ENCODE measurements at places on chromosomes 7 and 10.

GRCh38 chr7:55026086-55026790, 7.4 kb downstream of the EGFR start:
- DNase-seq: no peak

DNA sequence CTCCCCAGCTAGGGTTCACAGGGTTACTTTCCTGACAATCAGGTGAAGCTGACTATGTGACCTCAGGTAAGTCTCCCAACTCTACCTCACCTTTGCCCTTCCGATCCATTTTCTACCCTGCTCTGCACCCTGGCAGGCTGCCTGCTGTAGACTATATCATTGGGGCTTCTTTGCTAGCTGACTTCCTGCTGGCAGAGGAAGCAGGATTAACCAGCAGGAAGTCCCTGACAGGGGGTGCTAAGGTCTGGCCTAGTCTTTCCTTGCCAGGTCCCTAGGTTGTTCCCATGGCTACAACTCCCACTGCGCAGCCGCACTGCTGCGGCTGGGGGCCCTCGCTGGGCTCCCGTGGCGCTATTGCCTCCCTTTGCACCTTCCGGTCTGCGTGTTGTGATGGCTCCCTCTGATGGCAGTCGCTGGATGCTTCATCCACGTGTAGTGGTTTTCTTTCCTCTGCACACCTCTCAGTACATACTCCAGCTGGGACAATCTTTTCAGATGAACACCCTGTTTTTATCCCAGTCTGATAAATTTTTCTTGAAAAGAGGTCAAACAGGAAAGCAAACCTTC, 365.9 kb downstream of the REEP3 start:
- DNase-seq: no peak

- DNase-seq: no peak
These were observed 263.8 kb downstream of the ARHGAP12 start for GRCh38 chr10:31664803-31665202.

DNA sequence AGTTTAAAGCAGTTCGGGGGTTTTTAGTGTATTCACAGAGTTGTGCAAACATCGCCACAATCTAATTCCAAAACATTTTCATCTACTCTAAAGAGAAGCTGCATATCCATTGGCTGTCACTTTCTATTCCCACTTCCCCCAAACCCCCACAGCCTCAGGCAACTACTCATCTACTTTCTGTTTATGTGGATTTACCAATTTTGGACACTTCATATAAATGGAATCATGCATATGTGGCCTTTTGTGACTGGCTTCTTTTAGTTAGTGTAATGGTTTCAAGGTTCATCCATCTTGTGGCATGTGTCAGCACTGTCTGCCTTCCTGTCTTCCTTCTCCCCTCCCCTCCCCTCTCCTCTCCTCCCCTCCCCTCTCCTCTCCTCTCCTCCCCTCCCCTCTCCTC, 78.5 kb upstream of the FZD1 start:
- DNase-seq: no peak

DNA sequence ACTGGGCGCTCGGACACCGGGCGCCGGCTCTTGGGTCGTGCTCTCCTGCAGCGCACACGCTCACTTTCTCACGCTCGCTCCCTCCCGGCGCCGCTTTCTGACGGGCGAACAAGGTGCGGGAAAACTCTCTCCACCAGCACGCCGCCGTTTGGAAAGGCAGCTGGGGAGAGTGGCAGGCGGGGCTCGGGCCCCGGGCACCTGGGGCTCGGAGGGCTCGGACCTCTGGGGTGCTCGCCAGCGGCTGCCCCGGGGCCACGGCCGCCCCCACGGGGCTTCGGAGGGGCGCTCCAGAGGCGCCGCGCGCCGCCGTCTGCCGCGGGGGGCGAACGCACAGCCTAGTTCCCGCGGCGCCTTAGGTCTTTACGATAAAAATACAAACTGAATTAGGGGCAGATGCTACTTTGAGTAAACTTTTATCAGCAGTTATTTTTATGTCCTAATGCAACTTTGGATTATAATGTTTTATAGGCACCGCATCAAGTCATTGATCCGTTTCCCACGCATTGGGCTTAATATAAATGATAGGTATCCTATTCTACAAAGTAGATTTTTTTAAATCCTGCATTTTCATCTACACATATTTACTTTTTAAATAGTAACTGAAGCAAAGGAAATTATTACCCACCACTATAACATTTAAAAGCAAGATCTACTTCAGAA, 535 bp upstream of the EPC1 start:
- no peak for DNase-seq

DNA sequence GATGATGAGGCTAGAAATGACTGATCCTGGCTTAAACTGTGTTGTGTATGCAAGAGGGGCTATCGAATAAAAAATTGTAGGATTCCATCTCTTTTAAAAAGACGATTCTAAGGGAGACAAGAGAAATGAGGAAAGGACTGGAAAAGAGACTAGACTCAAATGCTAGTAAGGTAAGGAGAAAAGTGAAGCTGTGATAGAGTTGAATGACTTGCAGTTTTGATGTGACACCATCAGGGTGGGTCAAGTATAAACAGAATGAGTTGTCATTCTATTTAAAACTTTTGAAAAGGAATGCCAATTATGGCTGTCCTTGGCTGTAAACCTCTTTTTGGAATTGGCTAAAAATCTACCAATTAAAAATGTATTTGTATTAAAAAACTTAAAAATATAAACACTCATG, 184.5 kb upstream of the PHF14 start:
- DNase-seq: no peak

DNA sequence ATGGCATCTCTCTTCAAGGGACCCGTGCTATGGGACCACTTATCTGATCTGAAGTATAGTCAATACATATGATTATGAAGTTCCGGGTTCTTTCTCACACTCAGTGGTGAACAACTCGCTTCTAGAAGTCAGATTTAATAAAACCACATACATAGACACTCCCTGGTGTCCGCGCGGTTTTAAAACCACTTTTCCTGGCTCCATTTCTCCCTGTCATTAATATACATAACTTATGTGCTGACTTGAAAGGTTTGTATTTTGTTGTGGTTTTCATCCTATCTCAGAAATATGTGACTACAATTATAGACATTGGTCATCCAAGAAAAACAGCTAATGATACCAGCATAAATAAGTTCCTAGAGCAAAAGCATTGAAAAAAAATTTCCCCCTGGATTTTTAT, 34.0 kb downstream of the SVIL start:
- DNase-seq: no peak

DNA sequence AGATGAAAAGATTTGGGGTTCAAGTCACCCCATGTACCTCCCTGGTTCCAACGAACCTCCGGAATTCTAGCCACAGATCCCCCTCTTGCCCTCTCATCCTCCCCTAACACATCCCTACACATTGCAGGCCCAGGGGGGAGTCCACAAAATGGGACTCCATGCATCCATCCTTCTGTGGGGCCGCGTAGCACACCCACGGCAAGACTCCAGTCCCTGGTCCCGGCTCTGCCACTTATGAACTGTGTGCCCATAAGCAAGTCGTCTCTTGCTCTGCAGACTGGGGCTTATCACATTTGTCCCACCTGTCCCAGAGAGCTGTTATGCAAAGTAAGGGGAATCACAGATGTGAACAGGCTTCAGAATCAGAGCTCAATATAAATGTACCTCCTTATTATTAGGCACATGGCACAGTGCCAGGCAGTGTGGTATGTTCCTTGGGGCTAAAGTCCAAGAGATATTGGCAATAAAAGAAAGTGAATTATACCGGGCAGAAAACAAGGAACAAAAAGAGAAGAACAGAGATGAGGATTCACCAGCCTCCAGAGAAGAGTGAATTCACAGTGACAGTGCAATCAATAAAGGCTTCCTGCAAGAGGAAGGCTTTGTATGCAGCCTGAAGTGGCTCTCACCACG, 73.9 kb downstream of the KCNMA1 start:
- no peak for DNase-seq

- no peak for DNase-seq
These were observed 291.0 kb upstream of the C7orf33 start for GRCh38 chr7:148299350-148300276.

GRCh38 chr7:28570113-28570969, 158.0 kb downstream of the CREB5 start:
- no peak for DNase-seq

- DNase-seq: no peak
These were observed 290.3 kb upstream of the VWC2 start for GRCh38 chr7:49483142-49483541.

DNA sequence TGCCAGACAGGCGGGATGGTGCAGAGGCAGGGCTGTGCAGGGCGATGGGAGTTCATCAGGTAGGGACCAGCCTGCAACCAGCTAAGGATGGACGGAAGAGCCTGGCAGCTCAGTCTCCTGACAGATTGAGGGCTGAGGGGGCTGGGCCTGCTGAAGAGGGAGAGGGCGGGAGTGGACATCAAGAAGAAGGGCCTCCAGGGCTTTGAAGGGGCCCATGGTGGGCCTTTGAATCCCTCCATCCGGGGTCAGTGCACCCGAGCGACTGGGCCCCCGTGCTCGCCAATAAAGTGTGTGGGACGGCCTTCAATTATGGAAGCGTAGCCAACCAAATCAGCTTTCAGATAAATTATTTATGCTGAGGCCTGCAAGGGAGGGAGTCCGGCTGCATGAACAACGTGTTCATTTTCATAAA, 431.2 kb downstream of the RPS24 start:
- DNase-seq: no peak

GRCh38 chr10:118112543-118113125, 65.9 kb upstream of the RAB11FIP2 start:
- DNase-seq: no peak

DNA sequence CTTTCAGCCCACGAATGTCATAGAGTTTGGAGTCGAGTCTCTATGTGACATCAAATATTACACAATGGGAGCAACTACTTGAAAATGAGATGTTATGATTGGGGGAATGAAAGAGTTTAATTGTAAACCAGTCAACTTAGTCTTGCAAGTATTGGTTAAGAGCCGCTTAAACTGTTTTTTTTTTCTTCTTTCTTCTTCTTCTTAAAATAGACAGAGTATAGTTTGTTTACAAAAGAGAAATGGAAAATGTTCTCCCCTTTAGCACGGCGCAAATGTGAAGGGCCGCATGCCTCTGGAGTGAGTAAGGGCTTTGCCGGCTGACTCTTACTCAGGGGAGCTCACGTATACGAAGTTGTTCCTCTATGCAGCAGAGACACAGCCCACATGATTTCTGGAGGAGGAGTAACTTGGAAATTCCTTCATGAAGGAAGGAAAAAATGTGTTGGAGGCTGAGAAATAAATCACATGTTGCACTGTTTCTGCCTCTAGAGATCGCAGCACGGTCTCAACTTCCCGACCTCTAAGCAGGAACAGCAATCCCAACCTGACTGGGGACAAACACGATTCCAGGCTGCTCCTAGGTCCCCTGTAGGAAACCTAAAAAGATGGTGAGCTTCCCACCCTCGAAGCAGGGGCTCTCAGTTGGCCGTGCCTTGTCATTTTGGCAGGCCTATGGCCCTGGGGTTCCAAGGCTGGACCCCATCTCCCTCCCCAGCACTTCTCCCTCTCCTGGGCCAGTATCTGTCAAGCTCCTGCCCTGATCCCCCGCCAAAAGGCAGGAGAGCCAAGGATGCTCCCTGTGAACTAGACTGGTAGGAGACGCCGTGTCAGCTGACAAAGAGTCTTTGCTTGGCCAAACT, 44.8 kb downstream of the MYOF start:
- peak; percentile 73 for DNase-seq

GRCh38 chr10:14450041-14450491, 119.3 kb upstream of the FRMD4A start:
- DNase-seq: no peak

DNA sequence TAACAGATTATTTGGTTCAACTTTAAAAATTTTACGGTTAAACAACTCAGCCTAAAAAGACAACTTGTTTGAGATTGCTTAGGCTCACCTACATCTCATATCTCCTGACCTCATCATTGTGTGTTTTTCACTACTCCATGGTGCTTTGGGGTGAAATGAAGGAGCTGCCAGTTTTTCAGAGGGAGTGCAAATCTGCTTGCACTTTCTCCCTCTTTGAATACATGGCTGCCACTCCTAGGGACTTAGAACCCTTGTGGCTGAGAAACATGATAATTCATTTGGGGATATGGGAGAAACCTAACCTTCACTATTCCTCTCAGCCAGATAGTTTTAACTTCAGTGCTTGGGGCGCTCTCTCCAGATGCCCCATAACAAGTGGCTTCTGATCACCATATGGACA, 2.7 kb downstream of the CCSER2 start:
- DNase-seq: peak; percentile 25

GRCh38 chr7:55351263-55351662, 13.9 kb upstream of the LANCL2 start:
- DNase-seq: no peak

GRCh38 chr10:31926160-31926559, 2.5 kb downstream of the ARHGAP12 start:
- DNase-seq: no peak

DNA sequence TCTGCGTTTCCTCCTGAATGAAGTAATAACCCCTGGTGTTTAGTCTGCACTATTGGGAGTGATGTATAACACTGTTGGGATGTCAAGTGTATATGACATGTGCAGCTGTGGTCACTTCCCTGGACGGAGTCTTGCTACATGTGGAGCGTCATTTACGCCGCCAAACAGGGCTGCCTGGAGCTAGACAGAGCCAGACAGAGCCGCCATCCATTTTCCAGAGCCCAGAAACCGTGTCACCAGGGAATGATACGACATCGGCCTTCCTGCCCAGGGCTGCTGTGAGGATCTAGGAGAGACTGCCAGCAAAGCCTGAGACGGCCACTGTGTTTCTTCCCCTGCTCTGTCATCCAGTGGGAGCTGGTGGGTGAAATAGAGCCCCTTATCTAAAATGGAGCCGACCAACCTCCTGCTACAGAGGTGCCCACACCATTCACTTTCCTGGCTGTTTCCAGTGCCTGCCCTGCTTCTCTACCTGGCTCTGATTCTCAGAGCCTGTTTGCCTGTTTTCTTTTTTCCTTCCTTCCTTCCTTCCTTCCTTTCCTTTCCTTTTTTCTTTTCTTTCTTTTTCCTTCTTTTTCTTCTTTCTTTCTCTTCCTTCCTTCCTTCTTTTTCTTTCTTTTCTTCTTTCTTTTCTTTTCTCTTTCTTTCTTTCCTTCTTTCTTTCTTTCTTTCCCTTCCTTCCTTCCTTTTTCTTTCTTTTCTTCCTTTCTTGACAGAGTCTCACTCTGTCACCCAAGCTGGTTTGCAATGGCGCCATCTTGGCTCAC, 13.3 kb upstream of the FGFR2 start:
- no peak for DNase-seq

GRCh38 chr7:7060828-7061599, 121.3 kb upstream of the C1GALT1 start:
- DNase-seq: no peak

DNA sequence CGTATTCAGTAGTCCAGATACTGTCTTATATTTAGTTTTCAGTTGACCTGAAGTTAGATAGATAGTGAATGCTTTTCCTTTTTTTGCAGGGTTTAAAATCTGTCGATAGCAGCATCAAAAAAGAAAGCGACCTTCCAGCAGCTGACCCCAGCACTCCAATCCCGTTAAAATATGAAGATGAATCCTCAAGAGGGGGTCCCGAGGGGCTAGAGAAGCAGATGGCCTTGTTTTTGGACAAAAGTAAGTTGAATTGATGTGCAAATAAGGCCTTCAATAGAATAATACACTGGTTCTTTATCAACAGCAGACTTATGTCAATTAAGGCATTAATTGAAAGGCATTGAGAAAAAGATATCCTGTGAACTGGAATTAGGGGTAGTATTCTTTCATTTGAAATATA, 18.7 kb downstream of the EDRF1 start:
- DNase-seq: no peak

GRCh38 chr10:78687626-78688025, 381.1 kb upstream of the ZMIZ1 start:
- no peak for DNase-seq

- no peak for DNase-seq
These were observed 309.5 kb downstream of the WDR37 start for GRCh38 chr10:1365540-1366321.

- DNase-seq: no peak
These were observed 32.3 kb upstream of the ARL4A start for GRCh38 chr7:12655161-12655560.

- DNase-seq: no peak
These were observed 33.7 kb downstream of the INSIG1 start for GRCh38 chr7:155331396-155331795.
